ENCODE measurements at places on chromosomes 13 and 19. TPM values are rescaled to one million over a fixed set of nuclear protein-coding genes. Genes with fewer than 3 reads are reported as not detected.

OR10H2 gene
- polyA plus RNA-seq, result not detected

DNA sequence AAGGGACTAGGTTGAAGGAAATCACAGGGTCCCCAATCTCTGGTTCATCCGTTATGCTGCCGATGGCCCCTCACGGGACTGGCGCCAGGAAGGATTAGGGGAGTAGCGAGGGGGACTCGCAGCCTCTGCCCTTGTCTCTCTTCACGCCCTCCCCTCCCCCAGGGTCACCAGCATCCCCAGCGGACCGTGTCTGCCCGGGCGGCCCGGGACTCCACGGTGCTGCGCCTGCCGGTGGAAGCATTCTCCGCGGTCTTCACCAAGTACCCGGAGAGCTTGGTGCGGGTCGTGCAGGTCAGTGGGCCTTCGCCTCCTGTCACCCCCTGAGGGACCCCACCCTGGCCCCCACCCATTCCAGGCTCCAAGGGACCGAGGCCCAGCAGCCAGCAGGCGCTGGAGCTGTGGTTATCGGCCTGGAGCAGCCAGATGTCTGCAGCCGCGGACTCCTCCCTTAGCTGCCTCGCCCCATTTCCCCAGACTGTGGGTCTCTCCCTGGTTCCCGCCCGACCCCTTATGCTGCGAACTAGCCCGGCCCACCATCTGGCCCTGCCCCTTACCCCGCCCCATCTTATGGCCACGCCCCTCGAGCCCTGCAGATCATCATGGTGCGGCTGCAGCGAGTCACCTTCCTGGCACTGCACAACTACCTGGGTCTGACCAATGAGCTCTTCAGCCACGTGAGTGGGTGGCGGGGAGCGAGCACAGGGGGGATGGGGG is 5.4 kb downstream of the PNPLA6 start:
- DNase-seq, result no peak
- H3K4me3 ChIP-seq, result no peak overlapping the region
- H3K36me3 ChIP-seq, result peaks cover 56% of the 10 kb centered on the region
- no peak overlapping the region for H3K27ac ChIP-seq
- no peaks in the 10 kb centered on the region for H3K4me1 ChIP-seq
- H3K27me3 ChIP-seq, result no peaks in the 10 kb centered on the region

DNA sequence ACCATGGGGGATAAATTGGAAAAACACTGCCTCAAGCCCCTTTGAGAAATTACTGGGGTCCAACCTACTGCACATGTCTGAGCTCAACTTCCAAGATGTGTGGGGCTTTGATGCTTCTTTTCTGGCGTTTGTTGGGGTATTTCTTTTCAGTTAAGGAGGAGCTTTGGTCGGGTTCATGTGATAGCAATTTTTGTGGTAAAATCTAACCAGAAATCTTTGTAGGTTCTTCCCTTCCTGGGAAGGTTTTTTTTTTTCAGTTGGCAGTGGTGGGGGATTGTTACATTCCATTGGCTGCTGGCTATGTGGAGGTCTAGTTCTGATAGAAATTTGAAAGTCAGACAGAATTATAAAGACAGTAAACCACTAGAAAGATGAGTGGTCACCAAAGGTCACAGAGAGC is 327.8 kb downstream of the ATP8A2 start:
- H3K27me3 ChIP-seq, result no peaks in the 10 kb centered on the region
- H3K36me3 ChIP-seq, result no peaks in the 10 kb centered on the region
- DNase-seq, result no peak
- no peak overlapping the region for H3K4me3 ChIP-seq
- H3K4me1 ChIP-seq, result no peaks in the 10 kb centered on the region

- no peak overlapping the region for H3K27ac ChIP-seq
- DNase-seq, result no peak
- no peaks in the 10 kb centered on the region for H3K4me1 ChIP-seq
- H3K4me3 ChIP-seq, result no peak overlapping the region
- H3K27me3 ChIP-seq, result no peaks in the 10 kb centered on the region
- H3K36me3 ChIP-seq, result peaks cover 44% of the 10 kb centered on the region
Measured at GRCh38 chr13:20984879-20985278, 76.5 kb downstream of the LATS2 start.

All from large intestine (tissue), 12 donors.